Stimulated activated CD4-positive, alpha-beta T cell treated with anti-CD3 and anti-CD28 coated beads, Interleukin-1b, Interleukin-23, amount 100 ng/mL, for 4 hours (primary cell): ENCODE measurements at places on chromosomes 12 and 14.

- no peak for DNase-seq
These were observed 290.9 kb downstream of the PPFIA2 start for GRCh38 chr12:81468206-81468605.

GRCh38 chr14:50649691-50650090, 18.4 kb downstream of the SAV1 start:
- DNase-seq, result no peak

GRCh38 chr12:120091371-120092090, 25.0 kb downstream of the RAB35 start:
- no peak for DNase-seq

DNA sequence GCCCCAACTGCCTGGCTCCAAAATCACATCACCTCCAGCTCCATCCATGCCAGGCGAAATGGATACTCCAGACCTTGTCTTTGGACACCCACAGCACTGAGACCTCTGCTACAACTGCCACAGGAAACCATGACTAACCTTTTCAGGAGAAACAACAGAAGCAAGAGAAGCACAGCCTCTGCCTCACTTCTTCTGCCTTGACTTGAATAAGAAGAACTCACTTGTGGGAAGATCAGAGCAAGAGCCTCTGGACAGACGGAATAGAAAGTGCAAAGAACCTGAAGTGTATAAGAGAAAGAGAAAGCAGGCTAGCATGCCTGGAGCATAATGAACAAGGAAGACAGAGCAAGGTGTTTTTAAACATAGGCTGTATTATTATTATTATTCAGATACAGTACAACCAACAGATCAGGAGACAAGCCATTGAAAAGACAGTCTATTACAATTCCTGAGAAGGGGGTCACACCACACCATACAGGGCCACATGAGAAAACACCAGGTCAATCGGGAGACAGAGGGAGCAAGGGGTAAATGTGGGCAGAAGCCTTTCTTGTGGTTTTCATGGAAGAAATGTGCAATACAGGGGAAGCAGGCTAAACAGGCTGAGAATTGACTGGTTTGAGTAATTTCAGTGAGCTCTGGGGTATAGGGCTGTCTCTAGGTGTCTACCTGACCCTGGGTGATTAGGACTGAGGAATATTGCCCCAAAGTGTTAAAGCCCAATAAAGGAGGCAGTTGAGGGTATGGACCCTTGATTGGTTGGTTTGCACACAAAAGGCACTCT, 7.4 kb upstream of the OR10P1 start:
- DNase-seq, result no peak

GRCh38 chr14:27096091-27096490, 498.3 kb upstream of the NOVA1 start:
- DNase-seq, result no peak

GRCh38 chr14:89266754-89267153, 150.3 kb downstream of the FOXN3 start:
- no peak for DNase-seq

DNA sequence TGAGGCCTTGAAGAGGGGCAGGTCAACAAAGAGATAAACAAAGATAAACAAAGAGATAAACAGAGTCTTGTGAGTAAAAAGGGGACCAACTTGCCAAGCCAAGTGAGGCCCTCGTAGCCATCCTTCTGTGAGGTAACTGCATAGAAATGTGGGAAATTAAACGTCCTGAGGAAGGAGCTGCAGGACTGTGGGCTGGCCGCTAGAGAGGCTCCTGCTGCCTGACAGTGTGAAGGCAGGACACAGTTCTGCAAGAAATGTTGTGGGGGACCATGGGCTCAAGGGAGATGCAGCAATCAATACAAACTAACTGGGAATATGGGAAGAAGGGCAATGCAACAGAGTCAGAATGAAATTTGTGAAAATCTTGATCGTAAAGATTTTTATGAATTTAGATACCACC, 91.9 kb downstream of the SLC8A3 start:
- no peak for DNase-seq

- no peak for DNase-seq
These were observed 268.2 kb downstream of the SNAPC1 start for GRCh38 chr14:62030387-62030786.

GRCh38 chr12:124939079-124939420, 24.6 kb upstream of the UBC start:
- DNase-seq, result no peak

DNA sequence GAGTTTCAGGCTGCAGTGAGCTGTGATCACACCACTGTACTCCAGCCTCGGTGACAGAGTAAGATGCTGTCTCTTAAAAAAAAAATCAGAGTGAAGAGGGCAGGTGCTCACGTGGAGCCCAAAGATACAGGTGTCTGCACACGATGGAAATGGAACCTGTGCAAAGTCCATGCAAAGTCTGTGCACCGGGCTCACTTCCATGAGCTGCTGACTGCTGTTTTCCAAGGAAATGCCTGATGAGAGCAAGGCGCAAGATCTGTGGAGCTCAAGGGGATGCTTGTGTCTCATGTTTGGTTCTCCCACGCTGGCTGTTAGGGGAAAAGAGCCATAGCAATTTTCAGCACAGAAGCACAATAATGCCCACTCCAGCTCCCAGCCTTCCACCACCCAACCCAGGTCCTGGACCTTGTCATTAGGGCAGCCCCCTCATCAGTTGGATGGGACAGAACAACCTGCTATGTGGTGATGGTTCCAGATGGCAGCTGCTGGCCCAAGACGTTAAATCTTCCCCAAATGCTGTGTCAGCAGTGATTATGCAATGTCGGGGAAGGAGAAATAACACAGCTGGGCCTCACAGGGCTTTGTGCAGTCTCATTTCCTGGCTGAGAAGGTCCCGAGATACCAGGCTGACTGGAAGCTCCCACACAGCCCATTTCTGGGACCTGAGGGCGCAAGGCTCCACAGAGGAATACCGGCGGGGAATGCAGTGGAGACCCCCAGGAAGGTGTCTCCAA, 27.9 kb upstream of the DICER1 start:
- no peak for DNase-seq

GRCh38 chr14:91511043-91511383, 903 bp upstream of the PPP4R3A start:
- DNase-seq, result no peak

GRCh38 chr14:102539544-102540314, 30.2 kb upstream of the ANKRD9 start:
- DNase-seq, result no peak

DNA sequence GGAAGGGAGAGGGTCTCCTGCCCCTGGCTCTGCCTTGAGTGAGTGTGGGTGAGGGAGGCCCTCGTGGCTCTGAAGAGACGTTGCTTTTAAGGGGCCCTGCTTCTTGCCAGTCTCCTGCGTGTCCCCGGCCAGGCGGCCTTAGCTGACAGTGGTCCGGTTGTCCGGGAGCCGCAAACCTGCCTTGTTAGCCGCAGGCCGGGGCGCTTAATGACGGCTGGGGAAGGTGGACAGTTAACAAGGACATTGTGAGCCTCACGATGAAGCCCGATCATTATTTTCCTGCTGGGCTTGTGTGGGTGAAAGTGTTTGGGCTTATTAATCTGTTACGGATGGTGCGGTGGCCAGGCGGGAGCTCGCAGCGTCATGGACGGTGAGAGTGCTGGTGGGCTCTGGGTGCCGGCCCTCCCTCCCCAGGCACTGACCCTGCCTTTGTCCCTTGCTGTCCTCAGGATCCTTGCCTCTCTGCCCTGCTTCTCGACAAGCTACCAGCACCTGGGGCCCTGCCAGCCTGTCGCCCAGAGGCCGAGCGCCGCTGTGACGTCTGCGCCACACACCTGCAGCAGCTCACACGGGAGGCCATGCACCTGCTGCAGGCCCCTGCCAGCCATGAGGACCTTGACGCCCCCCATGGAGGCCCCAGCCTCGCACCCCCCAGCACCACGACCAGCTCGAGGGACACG, 13.3 kb downstream of the KIF26A start:
- DNase-seq, result no peak
